ENCODE measurements at places on chromosomes 6 and 20.

- DNase-seq: no peak
Measured at GRCh38 chr6:52922161-52922560, 12.7 kb upstream of the GSTA3 start.

DNA sequence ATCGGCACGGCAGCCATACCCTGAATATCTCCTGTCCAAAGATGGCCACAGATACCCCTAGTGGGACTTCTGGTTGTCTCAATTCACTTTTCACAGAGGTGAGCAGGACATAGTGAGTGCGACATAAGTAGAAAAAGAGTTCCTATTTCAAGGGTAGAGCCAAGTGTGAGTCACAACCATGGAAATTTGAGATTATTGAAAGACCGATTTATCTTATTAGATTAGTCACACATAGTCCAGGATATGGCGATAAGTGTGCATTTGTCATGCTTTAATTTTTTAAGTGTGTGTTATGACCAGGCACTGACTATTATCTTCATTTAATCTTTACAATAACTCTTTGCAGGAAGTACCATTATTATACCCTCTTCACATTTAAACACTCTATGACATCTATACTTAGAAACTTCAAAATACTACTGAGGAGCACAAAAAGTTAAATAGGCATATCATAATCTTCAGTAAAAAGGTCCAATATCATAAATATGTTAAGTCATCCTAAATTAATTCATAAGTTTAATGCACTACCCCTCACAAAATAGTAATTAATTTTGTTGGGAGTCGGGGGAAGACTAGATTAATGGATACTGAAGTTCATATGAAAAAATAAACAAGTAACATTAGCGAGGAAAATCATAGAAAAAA, 13.4 kb upstream of the TNFAIP3 start:
- DNase-seq: no peak

DNA sequence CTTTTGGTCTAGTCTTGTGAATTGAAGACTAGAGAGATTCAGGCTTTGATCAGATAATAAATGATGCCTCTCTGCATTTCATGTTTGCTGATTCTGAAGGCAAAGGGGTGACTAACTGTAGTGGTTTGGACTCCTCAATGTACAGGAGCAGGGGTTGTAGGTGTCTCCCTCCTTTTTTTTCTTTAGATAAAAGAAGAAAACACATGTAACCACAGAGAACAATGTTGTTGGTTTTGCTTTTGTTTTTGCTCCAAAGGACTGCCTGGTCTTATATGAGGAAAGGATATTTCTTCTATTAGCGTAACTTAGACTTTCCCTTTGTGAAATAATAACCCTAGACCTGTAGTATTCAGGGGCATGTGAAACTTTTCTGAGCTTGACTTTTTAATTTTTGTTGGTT, 53.2 kb downstream of the RFPL4B start:
- no peak for DNase-seq

- DNase-seq: peak; percentile 69
Measured at GRCh38 chr20:327186-328026, 2.1 kb downstream of the SOX12 start.
